ENCODE measurements at places on chromosomes 2 and 18. TPM values are rescaled to one million over a fixed set of nuclear protein-coding genes. Genes with fewer than 3 reads are reported as not detected.

The TSGA10 gene
- total RNA-seq = 7.9 TPM

The RAD51AP2 gene
- total RNA-seq = not detected

The PRKRA gene
- 44.1 TPM for total RNA-seq

The AMER3 gene
- not detected for total RNA-seq

The TWIST2 gene
- total RNA-seq = not detected

The PRSS56 gene
- not detected for total RNA-seq

The GPAT2 gene
- total RNA-seq = 10.9 TPM

The SPOPL gene
- 30.0 TPM for total RNA-seq

The PTGR3 gene
- 20.0 TPM for total RNA-seq

The LYPD6B gene
- total RNA-seq = not detected

The SUMO1 gene
- 92.0 TPM for total RNA-seq

The CAPN14 gene
- total RNA-seq = 0.43 TPM

The SERPINB12 gene
- not detected for total RNA-seq

All from natural killer cell treated with Interleukin-12 subunit alpha and Interleukin-12 subunit beta and Interleukin-15 and Interleukin-18, amount 100 ng/mL, for 72 hours (primary cell).